ENCODE measurements at places on chromosomes 16 and 17.

GRCh38 chr17:60395508-60396065 is 3.7 kb upstream of the USP32 start:
- no peak for DNase-seq

- DNase-seq: no peak
Observed at GRCh38 chr17:77865112-77865611, 93.3 kb upstream of the TNRC6C start.

- DNase-seq: no peak
Observed at GRCh38 chr17:82106688-82107305, 8.8 kb upstream of the FASN start.

- no peak for DNase-seq
Observed at GRCh38 chr16:73875996-73876690, 420.5 kb upstream of the PSMD7 start.

DNA sequence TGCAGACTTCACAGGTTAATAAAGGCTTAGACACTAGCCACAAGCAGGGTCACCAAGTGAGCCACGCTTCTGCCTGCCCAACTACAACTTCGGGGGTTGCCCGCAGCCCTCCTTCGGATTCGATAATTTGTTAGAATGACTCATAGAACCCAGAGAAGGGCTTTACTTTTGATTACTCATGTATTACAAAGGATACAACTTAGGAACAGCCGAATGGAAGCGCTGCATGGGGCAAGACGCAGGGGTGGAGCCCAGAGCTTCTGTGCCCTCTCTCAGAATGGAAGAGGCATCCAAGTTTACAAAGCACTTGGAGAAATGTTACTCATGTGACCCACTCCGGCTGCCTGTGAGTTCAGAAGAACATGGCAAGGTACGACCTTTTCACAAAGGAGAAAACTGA is 7.5 kb upstream of the CDH5 start:
- DNase-seq: no peak

- DNase-seq: no peak
Observed at GRCh38 chr17:67528751-67529436, 151.8 kb downstream of the PITPNC1 start.

DNA sequence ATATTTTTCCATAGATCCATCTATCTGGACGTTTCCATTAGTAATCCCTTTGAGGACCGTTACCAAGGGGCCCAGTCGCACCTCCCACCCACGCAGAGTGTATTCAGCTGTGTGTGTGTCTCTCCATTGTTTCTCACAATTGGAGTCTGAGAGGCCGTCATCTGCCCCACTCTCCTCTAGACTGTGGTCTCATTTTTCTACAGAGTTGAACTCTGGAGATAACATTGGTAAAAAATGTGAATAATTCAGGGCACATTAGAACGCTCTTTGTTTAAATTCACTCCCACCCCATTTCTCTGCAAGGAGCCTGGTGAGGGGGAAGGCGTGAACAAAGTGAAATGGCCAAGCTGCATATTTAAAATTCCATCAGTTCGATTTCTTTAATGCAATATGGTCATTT is 333.1 kb upstream of the MAF start:
- DNase-seq: no peak

GRCh38 chr17:60322056-60322387 is 69.9 kb downstream of the USP32 start:
- no peak for DNase-seq

DNA sequence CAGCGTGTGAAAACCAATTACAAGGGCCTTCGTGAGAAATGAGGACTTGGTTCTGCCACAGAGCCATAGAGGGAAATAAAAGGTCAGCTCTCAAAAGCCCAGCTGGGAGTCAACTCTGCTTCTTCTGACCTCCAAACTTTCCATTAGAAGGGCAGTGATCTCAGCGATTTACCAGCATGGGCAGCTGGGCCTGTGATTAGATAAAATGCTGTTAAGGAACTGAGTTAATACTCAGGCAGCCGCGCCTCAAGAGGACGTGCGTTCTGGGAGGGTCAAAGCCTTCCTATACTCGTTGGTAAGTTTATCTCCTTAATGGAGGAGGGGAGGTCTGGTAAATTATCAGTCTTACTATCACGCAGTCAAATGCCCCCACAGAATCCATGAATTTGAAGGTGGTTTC is 480.2 kb upstream of the ERCC4 start:
- DNase-seq: no peak

GRCh38 chr16:81917375-81917774 is 93.9 kb downstream of the SDR42E1 start:
- DNase-seq: no peak

DNA sequence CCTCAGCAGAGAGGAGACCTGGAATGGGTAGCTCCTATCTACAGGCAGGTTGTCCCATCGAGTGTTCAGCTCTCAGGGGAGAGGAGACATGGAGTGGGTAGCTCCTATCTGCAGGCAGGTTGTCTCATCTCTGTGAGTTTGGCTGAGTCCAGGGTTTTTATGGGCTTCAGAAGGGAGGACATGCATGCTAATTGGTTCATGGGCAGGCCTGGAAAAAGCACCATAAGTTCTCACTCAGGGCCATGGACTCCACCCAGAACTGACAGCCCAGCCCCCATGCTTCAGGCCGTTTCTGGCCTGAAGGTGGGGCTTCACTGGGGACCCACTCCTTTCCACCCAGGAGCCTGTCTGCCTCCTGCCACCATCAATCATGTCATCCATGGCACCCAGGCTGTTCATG is 84.0 kb downstream of the CYB561 start:
- no peak for DNase-seq

- no peak for DNase-seq
Observed at GRCh38 chr17:44417553-44417952, 28.1 kb upstream of the ITGA2B start.

GRCh38 chr16:25134166-25134700 is 22.7 kb downstream of the LCMT1 start:
- DNase-seq: no peak

DNA sequence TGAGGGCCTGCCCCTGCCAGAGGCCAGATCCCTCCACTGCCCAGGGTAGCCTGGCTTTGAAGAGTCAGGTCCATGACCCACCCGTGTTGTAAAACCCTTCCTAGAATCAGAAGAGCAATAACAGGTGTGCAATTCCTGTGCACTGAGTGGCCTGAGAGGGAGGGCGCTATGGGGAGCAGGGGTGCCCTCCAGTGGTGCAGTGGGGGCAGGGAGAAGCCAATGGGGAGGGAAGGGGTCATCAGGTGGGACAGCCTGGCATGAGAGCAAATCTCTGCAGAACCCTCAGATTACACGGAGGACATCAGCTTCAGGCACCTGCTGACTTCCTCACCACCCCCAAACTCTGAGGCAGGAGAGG is 72.9 kb upstream of the ZNF469 start:
- no peak for DNase-seq

DNA sequence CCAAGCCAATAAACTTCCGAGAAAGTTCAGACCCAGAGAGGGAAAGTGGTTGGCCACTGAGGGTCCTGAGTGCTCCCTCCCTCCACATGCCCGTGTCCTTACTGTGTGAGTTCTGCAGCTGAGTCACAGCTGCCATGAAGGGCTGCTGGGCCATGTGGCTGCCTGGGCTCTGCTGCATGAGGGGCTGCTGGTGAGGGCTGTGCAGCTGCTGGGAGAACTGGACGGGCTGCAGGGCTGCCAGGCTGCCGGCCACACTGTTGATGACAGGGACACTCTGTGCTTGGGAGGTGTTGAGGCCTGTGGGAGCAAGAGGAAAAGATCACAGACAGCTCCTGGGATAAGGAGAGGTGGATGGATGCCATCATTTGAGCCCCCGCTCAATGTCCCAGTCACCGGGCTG is 44.0 kb downstream of the HNF1B start:
- no peak for DNase-seq

DNA sequence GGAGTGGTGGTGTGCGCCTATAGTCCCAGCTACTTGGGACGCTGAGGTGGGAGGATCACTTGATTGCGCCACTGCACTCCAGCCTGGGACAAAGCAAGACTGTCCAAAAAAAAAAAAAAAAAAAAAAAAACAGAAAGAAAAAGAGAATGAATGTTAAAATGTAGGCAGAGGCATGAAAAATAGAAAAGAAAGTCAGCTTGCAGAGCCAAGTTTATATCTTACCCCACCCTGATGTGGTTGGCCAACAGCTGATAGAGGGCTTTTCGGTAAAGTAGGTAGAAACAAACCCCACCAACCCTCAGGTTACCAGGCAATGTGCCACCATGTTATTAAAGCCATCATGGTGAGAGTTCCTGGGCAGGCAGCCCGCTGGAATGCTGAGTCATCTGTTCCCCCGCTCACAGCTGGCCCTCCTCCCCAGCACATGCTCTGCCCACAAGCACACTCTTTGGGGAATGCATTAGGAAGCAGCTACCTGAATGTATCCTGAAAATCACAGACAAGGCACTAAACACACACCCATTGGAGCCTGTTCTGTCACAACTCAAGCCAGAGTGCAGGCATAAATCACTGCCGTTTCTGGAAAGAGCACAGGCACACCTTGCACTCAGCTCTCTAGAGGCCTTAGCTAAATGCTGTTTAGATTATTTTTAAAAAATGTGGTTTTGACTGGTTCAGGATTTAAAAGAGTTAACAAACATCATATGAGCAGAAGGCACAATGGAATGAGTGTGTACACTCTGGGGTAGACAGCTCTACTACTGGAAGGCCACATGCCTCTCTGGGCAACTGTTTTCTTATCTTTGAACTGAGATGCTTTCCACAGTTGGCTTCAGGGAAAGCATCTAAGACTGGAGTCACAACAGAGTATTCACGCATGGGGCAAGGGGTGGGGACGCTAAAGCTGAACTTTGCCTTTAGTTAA is 128.5 kb downstream of the PARN start:
- no peak for DNase-seq

GRCh38 chr16:26530584-26531289 is 536.0 kb upstream of the C16orf82 start:
- DNase-seq: no peak

GRCh38 chr17:27600471-27600870 is 30.5 kb upstream of the LGALS9 start:
- no peak for DNase-seq

DNA sequence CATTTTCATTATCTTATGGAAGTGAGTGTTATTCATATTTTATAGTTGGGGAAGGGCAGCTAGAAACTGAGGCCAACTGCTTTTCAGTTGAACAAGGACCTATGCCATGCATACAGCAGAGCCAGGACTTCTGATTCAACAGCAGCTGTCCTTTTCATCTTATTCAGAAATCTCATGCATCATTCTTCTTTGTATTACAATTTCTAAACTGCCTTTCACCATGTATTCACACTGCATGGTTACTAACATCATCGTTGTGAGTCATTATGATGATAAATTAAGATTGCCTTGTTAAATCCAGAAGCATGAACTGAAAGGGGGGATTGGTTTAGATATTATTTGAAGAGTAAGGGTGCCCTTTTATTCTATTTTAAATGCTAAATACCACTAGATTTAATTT is 1470.1 kb upstream of the GOT2 start:
- no peak for DNase-seq

DNA sequence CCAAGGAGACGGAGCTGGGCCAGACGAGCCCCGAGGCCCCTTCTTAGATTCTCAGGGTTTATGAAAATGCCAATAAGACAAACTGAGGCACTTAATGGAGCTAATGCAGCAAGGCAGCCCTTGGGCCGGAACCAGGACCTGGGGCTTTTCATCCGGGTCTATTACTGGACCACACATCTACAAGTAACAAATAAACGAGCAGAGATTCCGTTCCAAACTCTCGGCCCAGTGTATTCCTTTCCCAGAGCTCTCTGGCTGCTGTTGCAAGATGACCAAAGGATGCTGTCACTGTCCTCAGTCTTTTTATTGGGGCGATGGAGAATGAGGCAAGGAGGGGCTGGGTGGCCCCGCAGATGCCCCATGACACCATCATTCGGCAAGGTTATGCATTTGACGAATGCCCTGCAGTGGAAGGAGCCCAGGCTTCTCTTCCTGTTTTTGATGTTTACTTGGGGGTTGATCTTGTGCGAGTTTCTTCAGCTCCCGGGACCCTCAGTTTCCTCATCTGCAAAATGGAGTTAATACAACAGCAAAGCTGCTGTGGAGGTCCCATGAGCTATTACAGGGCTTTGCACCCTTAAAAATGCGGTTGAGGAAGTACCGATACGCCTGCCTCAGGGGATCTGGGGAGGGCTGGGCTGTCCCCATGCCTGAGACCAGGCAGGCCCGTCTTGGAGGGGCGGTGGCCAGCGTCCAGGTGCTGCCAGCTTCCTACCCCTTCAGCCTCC is 1.1 kb upstream of the NTN1 start:
- no peak for DNase-seq

DNA sequence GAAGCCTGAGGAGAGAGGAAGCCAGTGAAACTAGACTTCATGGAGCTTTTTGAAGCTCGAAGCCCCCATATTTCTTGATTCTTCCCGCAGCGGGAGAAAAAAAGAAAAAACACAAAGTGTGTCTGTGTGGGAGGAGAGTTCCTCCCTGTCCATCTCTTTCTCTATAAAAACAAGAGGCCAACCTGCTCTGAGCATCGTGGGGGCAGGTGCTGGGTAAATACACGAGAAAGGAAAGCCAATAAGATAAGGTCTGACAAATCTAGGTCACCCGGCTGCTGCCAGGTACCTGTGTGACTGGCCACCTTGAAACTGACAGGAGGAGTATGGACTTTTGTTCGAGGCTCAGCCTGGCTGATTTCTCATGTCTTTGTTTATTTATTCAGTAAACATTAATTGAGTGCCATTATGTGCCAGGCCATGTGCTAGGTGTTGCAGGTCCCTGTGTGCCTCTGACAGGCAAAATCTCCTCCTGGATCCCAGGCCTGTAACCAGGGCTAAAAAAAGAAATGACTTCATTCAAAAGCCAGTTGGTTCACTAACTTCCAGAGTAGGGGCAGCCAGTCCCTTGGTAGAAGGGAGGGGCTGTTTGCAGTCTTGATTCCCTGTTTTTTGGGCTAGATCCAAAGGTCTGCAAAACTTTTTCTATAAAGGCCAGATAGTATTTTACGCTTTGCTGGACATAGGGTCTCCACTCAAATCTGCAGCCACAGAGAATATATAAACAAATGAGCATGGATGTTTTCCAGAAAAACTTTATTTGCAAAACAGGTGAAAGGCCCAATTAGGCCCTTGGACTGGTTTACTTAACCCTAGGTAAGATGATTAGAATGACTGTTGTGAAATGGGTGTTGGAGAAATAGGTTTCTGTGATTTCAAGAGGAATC is 35.6 kb downstream of the YPEL2 start:
- no peak for DNase-seq

DNA sequence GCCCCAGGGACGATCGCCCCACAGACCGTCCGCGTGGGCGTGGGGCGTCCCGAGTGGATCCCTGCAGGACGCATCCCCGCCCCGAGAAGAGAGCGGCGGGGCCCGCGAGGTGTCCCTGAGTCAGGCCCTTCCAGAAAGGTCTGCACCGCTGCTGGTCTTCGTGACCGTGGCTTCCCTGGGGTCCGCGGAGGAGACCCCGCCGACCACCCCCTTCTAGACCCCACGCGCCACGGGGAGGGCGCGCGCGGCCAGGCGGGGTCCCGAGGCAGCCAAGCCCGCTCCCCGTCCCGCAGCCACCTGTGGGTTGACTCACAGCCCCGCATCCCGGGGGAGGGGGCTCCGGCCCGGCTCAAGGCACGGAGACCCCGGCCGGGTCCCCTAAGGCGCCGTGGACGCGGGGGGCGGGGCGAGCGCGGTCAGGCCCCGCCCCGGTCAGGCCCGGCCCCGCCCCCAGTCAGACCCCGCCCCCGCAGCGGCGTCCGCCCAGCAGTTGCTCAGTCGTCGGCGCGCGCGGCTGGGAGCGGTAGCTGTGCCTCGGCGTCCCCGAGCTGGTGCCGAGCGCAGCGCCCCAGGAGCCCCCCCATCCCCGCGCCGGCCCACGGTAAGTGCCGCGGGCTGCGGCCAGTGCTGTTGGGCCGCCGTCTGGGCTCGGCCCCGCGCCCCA is at the start of gene BAIAP3:
TSS of gene BAIAP3 (plus strand) at position 497 of the 664 bp plus-strand sequence. CDS start 4,905 bp downstream, outside the sequence.
- peak; percentile 24 for DNase-seq

- DNase-seq: no peak
Observed at GRCh38 chr17:57556320-57556719, 188.8 kb downstream of the CCDC182 start.
